ENCODE measurements at places on chromosomes 11 and 22.

DNA sequence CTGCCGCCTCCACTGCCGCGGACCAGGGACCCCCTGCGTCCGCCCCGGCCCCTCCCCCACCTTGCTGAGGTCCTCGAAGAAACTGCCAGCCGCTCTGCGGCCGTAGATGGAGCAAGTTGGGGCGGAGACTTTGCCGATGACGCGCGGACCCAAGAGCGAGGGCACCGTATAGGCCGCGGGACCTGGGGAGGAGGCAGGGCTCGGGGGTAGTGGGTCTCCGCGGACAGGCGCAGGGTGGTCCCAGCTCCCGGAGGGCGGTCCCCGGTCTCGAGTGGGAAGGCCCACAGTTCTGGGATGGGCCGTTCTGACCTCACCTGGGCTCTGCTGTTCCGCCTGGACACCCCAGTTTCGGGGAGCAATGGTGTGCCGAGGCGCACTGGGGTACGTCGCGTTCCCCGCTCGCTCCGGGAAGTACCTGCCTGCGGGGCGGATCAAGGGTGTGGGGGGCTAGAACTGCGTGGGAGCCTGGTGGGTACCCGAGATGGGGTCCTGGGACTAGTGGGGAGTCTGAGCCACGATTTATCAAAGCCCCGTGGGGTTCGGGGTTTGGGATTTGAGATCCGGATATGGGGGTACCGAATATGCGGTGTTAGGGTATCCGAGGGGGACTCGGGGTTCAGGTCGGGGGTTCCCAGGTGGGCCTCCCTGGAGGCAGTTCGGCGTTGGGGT lies 1.2 kb upstream of the TYMP start:
- peak; percentile 84 for DNase-seq

- no peak for DNase-seq
Observed at GRCh38 chr11:103069367-103069766, 22.6 kb downstream of the DCUN1D5 start.

- DNase-seq, result no peak
Observed at GRCh38 chr11:133228471-133229329, 303.6 kb downstream of the OPCML start.

DNA sequence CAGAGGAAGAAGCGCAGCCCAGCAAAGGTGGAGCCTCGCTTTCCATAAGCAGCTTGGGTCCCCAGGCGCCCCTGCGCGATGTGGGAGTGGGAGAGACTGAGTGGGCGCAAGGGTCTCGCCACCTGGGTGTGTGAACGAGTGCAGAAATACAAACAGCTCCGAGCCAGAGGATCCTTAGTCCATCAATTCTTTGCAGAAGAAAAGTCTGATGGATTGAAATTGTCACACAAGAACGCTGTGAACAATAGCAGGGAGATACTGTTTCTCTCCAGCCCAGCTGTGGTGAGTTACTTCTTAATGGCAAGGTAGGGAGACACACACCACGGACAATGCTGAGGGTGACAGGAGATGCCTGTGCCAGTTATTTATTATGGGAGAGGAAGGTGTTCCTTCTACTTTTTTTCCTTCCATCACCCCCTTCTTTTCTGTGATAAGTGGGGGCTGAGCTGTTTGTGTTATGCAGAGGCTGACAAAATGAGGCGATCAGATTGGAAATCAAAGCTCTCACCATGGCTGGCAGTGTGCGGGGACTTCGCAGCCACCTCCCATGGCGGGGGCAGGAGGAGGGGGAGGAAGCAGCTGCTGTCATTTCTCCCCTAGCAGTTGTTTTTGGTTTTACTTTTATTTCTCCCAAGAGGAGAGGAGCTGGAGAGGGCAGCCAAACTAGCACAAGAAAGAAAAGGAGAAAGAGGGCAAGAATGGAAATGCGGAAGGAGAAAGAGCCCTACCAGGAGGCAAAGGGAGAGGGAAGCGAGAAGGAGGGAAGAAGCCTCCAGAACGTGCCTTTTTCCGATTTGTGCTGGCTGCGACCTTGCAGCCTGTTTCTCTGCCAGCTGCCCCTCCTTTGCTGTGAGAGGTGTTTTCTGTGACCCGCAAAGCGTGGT lies 755.8 kb downstream of the NTM start:
- DNase-seq, result no peak

DNA sequence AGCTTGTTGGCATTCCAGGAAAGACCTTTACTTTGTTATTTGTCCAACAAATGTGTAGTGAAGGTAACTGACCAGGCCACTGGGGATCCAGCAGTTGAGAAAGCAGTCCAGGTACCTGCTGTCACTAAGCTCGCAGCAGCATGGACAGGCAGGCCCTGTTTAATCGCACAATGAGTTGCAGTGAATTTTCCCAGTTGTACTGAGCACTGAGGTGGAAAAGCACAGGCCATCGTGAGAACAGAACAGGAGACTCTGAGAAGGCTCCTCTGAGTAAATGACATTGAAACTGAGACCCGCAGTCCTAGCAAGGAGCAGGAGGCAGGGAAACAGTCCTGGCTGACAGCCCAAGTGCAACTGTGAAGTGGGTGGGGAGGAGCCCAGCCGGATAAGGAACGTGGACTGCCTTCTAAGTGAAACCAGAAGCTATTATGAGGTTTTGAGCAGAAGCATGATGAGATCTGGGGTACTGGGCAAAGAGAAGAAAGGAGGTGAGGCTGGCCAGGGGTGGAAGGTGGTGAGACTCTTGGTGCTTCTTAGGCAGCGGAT lies 39.8 kb upstream of the CDON start:
- DNase-seq, result no peak

- no peak for DNase-seq
Observed at GRCh38 chr11:124277804-124278203, 21.6 kb downstream of the OR8G5 start.

DNA sequence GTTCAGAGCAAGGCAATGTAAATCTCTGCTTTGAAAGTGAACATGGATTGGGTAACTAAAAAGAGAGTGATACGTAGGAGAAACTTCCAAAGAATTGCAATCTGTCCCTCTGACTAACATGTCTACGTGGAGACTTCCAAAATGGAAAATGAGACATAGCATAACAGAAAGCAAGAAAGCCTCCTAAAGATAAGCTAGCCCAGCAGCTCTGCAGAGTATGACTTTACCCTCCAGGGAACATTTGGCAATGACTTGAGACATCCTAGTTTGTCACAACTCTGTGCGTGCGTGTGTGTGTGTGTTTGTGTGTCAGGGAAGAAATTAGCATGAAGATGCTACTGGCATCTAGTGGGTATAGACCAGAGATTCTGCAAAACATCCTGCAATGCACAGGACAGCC lies 817.4 kb downstream of the NTM start:
- no peak for DNase-seq

DNA sequence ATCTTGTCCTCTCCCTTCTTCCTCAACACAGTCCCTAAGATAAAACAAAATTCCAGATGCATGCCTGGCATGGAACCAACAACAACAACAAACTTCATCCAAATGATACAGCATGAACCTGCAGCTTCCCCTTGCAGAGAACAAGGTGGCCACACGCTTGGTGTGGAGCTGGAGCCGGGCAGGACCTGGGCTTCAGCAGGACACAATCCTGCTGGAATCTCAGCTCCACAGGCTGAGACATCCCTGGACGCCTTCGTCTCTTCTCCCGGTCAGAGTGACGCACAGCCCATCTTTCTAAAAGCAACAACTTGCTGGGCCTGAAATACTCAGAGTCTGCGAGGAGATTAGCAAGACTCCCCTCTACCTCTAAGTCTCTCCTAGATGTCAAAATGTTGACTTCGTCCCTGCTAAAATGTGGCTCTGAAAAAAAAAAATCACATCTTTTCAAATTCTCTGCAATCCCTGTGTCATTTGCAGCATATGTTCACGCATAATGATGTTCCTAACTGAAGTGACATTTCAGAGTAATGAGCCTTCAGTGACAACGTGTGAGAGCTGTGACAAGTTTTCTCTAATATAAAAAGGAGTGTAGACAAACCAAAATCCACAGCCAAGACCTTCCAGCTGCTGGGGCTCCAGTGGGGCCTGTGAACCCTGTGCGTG lies 1232.3 kb downstream of the TBC1D22A start:
- DNase-seq, result no peak

GRCh38 chr11:21775911-21776310 lies 417.0 kb upstream of the ANO5 start:
- DNase-seq, result no peak

DNA sequence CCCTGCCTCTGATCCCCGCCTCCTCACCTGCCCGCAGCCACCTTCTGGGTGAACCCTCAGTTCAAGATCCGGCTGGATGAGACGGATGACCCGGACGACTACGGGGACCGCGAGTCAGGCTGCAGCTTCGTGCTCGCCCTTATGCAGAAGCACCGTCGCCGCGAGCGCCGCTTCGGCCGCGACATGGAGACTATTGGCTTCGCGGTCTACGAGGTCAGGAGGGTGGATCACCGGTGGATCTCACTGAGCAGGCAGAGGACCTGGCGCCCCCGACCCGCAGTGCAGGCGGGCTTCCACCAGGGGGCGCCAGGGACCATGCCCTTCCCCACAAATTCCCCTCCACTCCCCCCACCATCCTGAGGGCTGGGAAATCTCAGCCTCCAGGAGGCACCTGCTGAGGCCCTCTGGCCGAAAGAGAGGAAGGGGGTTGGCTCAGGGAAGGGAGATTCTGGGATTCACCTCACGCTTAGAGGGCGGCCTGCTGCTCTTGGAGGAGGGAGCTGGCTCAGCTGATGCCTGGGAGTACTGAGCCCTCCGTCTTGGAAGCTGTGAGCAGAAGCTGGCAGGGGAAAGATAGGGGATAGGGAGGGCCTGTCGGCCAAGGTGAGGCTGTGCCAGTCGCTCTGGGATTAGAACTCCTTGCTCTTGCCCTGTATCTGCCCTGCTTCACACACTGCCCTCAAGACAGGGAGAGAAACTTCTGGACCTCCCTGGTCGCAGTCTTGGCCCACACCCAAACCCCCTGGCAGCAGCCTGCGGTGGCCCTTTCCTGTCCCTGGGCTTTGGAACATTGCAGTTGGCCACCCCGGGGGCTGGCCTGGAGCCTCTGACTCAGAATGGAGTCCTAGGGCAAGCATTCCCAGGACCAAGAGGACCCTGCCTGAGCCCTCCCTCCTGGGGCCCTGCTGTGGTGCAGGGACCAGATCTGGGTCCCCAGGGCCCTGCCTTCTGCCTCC lies 23.2 kb downstream of the CAPN1 start:
- DNase-seq, result no peak

DNA sequence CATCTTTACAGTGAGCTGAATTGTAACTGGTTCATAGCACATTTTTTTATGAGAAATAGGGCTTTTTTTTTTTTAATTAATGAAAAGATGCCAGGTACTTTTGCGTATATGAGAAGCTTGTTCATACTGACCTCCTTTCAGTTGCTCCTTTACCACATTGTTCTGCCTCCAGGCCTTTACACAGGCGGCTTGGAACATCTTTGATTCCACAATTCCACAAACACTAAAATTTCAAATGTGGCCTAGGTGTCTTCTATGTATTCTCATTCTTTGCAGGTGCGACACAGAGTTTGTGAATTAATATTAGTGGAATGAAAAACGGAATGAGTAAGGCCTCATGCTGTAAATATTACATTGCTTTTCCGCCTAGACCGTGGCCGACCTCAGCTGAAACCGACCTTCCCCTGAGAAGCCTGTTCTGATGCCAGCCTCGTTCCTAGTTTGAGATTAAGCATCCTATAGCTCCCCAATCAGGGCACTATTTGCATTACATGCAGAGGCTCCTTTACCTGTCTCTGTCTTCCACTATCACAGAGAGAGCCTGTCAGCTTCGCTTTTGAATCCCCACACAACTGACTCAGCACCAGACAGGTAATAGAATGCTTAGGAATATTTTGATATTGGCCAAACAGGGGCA lies 125.8 kb downstream of the LDLRAD3 start:
- DNase-seq, result no peak

- DNase-seq, result no peak
Observed at GRCh38 chr11:17573526-17573925, 26.5 kb downstream of the OTOG start.

DNA sequence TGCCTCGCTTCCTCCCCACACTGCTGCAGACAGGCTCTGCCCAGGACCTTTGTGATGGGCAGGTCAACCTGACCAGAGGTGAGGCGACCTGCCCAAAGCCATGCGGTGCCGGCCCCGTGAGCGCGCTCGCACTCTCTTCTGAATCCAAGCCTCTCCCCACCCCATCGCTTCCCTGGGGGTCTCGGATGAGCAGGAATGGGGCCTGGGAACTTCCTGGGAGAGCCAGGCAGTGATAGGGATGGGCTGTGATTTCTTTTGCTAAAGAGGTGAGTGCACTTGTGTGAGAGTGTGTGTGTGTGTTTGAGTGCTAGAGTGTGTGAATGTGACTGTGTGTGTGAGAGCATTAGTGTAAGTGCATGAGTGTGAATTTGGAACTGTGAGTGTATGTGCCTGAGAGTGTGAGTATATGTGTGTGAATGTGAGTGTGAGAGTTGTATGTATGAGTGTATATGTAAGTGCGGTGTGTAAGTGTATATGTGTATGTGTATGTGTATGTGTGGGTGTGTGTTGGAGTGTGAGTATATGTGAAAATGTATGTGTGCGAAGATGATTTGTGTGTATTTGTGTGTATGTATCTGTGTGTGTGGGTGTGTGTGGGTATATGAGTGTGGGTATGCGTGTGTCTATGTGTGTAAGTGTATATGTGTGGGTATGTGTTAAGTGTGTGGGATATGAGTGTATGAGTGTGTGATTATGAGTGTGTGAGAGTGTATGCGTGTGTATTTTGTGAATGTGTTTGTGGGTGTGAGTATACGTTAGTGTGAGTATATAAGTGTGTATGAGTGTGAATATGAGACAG lies 11.7 kb upstream of the LRRC10B start:
- no peak for DNase-seq

GRCh38 chr22:42939451-42939881 lies 75.5 kb downstream of the PACSIN2 start:
- DNase-seq, result no peak

Data from heart left ventricle (tissue), 16 donors.